CD8-positive, alpha-beta memory T cell (primary cell): ENCODE measurements at places on chromosomes 3 and 15.

GRCh38 chr15:57334257-57334656 lies 42.0 kb upstream of the CGNL1 start:
- no peak for DNase-seq

DNA sequence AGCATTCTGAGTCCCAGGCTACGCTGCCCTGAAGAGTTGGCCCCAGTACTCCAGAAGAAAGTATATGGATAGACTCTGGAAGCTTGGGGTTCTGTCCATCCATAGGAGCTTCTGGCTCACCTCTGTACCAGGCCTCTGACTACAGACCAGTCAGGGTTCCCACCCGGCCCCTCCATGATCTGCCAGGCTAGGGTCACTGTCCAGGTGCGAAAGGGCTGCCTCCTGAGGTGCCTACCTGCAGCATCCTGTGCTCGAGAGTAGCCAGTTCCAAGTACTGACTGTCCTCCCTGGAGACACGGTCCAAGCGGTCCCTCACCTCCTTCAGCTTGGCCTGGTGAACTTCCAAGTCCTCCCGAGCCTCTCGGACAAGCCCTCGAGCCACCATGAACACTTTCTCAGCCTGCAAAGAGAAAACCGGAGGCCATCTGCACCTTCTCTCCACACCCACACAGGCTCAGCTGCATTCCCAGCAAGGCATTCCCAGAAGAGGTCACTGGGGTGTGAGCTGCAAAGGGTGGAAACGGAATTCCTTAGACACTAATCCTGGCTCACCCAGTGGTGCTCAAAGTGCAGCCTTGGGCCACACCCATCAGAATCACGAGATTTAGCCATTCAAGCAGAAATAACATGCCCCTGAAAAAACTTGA lies 3.7 kb upstream of the PLXNB1 start:
- DNase-seq = no peak

DNA sequence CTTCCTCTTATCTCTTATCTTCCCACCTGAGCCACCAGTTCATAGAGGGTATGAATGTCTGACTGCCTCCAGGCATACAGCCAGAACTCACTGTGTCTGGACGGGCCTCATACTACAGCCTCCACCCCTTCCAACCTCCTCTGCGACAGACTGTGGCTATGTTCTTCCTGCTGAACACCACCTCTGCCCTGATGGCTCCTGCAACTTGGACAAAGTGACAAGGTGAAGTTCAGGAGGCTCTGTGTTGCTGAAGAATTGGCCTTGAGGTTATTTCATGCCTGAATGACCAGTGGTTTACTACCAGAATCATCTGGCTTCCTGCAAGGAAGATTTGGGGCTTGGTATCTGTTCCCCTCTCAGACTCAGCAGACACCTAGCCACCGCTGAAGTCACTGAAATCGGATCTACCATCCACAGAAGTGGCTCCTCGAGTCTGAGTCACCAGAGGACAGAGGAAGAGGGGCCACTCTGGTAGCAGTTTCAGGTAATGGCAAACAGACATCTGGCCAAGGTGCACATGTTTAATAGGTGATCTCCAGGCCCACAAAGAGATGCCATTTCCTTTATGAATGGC lies 14.2 kb upstream of the ULK3 start:
- no peak for DNase-seq

- DNase-seq = no peak
Measured at GRCh38 chr3:19346759-19347158, 198.4 kb downstream of the KCNH8 start.

DNA sequence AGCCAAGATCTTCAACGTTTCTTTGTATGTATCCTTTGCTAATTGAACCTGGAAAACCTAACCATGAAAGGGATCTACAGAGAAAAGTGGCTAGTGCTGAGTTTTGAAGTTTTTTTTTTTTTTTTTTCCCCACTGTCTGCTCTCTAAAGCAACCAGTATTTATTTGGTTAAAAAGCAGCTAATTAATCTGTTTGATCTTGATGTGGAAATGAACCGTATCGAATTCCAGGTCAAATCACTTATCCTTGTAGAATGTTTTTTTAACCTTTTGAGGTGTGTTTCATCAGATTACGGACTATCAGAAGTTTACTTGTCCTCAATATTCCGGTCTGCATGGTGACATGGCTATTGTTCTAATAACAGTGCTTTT lies 117.2 kb downstream of the FNDC3B start:
- DNase-seq = no peak

GRCh38 chr3:105806359-105806758 lies 62.5 kb downstream of the CBLB start:
- DNase-seq = peak; percentile 28

DNA sequence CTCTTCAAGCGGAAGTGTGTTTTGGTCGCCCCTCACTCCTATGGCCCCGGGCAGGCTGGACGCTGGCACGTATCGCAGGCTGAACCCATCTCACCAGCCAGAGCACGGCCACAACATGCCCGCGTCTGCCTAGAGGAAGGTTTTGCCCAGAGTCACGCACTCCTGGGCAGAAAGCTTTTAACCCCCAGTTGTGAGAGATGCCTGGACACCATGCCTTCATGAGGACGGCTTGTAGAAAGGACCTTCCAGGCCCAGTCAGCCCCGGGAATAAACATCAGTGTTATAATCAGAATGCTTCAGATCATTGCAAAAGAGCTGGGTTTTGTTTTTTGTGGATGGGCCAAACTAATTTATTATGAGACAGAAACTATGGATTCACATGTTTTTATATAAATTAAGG lies 16.5 kb downstream of the CYFIP1 start:
- DNase-seq = no peak

GRCh38 chr3:59777066-59777465 lies 727.2 kb upstream of the CFAP20DC start:
- DNase-seq = no peak

GRCh38 chr15:34855893-34856292 lies 60.5 kb upstream of the ACTC1 start:
- no peak for DNase-seq

DNA sequence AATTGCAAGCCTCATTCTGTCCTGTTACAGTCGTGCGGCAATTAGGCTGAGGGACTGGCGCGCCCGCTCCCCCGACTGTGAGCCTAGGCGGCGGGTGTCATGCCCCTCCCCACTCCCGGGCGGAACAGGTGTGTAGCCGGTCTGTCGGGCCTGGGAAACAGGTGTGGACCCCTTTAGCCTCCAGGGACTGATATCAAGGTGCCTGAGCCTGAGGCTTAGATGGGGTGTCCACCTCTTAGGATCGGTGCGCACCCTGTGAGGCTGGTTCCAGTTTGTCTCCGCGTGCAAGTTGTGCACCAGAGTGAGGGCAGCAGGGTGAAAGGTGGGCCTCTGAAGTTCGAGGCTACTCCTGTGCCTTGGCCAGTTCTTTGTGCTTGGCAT lies 686 bp downstream of the VPS8 start:
- DNase-seq = no peak

GRCh38 chr3:14757153-14757700 lies 61.5 kb upstream of the FGD5 start:
- DNase-seq = no peak

- no peak for DNase-seq
Measured at GRCh38 chr3:52144796-52145735, 9.2 kb downstream of the POC1A start.
